ENCODE measurements at places on chromosomes 7 and 10.

GRCh38 chr10:45420453-45421192 is 46.6 kb downstream of the ALOX5 start:
- DNase-seq = peak; percentile 57

DNA sequence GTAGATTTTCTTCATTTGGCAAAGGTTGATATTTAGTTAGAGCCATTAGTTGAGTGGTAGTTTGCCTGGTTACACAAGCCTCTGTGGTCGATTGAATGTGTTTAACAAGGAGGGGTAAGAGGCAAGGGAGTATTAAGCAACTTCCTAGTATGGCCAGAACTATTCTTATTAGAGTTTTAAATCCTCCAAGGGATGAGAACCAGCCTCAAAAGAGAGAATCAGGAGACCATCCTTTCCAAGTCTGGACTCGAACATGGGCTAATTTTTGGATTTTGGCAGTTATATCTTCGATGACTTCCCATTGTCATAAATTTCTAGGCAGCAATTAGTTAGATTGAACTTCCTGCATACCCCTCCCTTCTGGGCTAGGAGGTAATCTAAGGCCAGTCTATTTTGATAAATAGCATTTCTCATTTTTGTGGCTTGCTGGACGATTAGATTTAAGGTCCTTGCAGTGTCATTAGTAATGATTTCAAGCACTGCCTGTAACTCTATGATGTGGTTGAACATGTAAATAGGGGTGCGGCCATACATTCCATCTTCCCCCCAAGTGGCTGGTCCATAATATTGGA is 219.5 kb upstream of the KCND2 start:
- no peak for DNase-seq

GRCh38 chr10:79258894-79259293 is 88.4 kb upstream of the PPIF start:
- DNase-seq = no peak

- no peak for DNase-seq
Measured at GRCh38 chr10:70613941-70614340, 11.4 kb upstream of the PRF1 start.

- peak; percentile 49 for DNase-seq
Measured at GRCh38 chr10:11602919-11603523, 8.4 kb downstream of the USP6NL start.
